Mesendoderm (in vitro differentiated cells): ENCODE measurements at places on chromosomes 3 and 15.

DNA sequence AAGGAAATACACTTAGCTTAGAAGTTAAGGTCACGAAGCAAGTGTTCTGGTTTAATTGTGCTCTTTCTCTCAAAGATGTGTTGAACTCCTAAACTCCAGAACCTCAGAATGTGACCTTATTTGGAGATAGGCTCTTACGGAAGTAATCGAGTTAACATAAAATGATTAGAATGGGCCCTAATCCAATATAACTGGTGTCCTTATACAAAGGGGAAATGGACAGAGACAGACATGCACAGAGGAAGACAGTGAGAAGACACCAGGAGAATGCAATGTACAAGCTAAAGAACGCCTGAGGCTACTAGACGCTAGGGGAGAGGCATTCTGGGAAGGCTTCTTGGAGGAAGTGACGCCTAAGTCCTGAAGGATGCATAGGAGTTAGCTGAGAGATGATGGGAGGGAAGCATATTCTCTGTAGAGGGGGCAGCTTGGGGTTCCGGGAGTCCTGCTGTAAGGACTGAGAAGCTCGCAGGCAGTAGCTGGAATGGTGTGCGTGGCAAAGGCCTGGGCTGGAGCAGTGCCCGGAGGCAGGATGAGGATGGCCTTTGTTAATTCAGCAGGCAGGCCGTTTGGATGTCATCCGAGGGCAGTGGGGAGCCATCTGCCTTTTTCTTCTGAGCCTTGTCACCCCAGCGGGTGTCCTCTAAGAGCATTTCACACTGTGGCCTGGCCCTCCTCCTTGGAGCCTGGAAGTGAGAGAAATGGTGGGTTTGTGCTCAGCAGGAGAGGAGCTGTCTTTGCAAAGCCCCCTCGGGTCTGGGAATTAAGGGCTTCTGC lies 513.4 kb downstream of the SHQ1 start:
- DNase-seq: peak; percentile 97

DNA sequence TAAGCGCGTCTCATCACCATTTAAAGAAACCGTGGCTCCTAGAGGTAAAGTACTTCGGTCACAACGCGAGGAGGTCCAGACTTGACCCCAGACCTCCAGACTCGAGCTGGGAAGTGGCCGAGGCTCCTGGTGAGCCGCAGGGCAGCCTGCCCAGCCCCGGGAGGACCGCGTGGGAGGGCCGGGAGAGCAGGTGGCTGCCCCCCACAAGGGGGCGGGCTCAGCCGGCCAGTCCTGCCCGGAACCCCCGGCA lies at the start of gene SLC27A2:
TSS of gene SLC27A2 (plus strand) at position 228 of the 250 bp plus-strand sequence. CDS start 232 bp downstream, outside the sequence.
- peak; percentile 56 for DNase-seq

DNA sequence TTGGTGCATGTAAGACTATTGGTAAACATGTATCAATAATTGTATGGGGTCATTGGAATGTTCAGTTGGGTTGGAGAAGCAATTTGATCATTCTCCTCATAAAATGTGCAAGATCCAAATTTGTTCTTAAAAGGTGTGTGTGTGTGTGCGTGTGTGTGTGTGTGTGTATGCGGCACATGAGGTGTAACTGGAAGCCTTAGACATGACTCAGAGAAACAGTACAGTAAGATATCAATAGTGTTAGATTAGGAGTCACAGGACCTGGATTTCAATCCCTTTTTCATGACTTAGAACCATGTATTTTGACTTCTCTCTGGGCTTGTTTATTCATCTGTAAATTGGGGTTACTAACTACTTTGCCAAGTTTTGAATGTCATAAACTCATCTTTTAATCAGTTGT lies 38.3 kb downstream of the RSRC1 start:
- DNase-seq: no peak

DNA sequence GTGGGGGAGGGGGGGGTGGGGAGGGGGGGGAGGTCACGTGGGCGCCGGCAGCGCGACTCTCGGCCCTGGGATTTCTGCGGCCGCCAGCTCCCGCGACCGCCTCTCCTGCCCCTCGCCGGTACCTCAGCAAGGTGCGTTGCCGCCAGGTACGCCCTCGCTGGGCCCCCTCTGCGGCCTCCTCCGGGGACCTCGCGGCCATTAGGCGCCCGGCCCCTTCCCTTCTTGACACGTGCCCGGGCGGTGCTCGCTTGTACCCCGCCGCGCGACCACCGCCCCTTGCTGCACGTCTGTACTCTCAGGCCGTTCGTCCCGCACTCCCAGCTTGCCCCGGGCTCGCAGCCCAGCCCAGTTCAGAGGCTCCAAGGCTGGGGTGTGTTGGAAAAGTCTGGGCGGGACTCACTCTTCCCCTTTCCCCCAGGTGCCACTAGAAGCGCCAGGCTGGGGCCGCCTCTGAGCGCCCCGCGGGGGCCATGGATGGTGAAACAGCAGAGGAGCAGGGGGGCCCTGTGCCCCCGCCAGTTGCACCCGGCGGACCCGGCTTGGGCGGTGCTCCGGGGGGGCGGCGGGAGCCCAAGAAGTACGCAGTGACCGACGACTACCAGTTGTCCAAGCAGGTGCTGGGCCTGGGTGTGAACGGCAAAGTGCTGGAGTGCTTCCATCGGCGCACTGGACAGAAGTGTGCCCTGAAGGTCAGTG lies at the start of gene MAPKAPK3:
TSS of gene MAPKAPK3 (plus strand) at position 56 of the 696 bp plus-strand sequence. CDS start at position 471, 415 bp downstream.
- no peak for DNase-seq

DNA sequence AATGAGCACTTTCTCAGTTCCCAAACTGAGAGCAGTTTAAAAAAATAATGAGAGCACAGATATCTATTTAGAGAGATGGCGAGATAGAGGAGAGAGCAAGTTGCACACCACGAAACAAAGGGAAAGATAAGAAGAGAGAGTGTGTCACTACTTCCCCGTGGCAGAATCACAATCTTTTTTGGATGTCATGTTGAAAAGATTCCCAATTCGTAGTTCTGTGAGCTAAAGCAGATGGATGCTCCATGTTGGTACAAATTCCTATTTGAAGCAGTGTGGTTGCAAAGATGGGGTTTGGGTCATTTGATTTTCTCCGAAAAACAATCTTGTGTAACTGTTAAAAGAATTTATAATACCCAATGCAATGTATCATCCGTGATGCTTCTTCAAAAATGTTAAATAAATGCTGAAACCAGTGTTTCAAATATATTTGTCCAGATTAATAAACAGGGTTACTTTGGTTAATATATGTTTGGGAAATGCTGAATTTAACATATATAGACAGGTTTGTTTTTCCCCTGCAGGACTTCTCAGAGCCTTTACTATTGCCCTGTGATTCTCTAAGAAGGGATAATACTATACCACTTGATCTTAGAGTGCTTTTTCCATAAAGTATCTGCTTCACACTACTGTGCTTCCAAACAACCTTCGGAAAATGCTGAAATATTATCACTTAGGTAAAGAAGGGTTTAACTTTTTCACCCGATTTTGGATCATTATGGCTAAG lies 128.5 kb downstream of the MDFIC2 start:
- DNase-seq: no peak

GRCh38 chr3:2711081-2711480 lies 399.1 kb downstream of the IL5RA start:
- DNase-seq: no peak

DNA sequence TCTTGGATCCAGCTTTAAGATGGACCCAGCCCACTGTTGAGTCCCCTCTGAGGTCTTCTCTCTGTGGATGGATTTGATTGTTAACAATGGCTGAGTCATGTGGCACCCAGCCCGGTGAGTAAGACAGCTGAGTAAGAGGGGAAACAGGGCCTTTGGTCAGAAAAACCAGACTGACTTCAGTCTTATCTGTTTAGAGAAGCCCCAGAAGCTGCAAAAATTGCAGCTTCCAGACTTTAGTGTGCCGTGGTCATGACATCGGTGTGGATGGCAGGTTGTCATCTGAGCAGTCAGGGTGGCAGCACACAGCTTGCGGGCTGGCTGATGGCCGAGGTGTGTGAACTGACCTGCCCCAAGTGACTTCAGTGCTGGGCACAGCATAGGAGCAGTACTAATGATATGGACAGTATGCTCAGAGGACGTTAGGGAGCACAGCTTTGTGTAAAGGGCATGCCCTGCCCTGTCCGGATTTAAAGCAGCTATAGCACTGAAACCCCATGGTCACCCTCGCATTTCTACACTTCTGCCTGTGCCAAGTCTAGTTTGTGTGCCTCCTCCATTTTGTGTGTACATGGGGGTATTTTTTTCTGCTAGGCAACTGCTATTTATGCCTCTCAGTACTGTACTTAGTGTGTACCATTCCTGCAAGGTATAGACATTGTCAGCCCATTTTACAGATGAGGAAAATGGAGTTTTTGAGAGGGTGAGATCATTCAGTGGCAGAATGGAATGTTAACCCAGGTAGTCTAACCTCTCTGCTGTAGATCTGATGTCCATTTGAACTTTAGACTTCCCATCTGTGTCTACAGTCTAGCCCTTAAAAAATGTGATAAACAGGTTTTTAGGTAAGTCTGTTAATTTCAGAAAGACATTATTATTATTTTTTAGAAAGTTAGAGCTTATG lies 44.4 kb downstream of the FLNB start:
- DNase-seq: peak; percentile 75

DNA sequence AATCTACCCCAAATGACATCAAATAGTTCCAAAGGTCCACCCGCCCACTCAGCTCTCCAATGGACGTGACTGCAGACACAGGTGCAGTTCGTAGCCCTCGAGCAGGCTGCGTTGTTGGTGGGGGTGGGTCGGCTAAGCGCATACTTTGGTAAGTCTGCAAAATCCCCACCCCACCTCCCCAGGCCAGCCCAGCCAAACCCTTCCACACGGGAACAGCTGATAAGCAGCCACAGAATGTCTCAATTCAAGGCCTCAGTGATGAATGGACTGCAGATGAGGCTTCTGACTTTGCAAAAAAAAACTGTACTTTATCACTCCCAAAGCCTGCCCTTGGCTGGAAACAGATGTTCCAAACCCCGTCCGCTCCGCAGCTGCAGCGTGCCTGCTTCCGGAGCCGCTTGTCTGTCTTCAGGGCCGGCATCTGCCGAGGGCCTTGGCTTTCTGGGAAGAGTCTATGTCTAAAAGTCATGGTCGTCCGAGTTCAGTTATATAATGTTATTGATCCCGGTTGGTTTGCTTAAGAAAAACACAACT lies 38.2 kb downstream of the PCSK6 start:
- no peak for DNase-seq

DNA sequence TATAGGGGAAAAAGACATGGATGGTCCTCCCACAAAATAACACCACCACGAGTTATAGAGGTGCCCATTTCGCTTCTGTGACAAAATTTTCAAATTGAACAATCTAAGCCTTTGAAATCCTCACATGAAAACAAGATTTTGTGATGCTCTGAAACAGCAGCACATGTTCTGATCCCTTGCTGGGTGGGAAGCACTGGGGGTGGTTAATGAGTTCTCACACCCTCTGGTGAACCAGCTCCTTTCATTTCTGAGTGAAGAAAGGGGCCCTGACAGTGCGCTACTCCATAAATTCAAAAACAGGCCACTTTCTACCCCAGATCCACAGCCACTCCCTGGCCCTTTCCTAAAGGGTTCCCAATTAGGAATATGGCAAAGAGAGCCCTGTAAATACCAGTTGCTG lies 129.3 kb downstream of the TNIK start:
- no peak for DNase-seq

DNA sequence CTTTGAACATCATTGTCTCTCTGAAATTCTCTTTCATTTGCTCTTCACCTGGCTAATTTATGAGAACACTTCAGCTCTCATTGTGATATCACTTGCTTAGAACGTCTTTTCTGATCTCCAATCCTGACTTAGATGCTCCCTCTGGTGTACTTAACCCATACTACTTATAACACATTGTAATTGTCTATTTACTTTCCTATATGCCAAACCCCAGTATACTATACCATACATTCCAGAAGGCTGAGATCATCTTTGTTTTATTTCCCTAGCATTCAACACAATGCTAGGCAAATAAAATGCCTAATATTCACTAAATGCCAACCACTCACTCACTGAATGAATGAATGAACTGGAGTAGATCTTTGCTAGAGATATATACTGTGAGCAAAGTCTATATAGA lies 27.0 kb upstream of the PEX5L start:
- peak; percentile 41 for DNase-seq

DNA sequence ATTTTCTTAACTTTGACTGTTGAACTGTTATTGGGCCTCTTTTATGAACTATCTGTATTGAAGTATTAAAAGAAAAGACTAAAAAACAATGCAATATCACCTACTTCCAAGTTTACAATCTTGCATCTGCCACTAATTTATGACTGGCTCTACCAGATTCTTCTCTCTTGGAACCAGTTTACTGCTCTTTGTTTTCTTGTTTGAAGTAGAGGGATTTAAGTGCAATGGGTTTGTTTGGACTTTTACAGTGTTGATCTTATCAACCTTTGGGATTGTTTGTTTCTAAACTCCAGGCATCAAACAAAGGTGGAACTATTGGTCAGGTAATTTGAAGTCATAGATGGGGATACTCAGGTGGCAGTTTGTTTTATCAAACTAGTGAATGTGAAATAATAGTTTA lies 43.0 kb upstream of the MEIS2 start:
- DNase-seq: peak; percentile 41

DNA sequence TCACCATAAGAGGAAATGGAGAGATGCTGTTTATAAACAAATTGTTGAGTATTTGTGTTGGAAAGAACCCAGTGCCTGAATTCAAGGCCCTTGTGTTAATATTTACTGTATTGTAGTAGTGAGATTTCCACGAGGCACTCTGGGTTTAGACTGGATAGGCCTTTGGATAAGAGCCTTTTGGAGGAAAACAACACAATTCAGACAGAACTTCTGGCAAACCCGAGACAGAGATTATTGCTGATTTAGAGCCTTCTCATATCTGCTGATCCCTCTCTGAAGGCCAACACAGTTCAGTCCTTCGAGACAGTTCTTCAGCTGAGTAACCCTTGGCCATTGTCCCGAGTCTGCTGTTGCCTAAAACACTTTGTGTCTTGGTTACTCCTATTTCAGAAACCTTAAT lies 55.7 kb downstream of the LMCD1 start:
- DNase-seq: no peak

GRCh38 chr3:39178553-39178952 lies 13.8 kb downstream of the XIRP1 start:
- DNase-seq: peak; percentile 74

DNA sequence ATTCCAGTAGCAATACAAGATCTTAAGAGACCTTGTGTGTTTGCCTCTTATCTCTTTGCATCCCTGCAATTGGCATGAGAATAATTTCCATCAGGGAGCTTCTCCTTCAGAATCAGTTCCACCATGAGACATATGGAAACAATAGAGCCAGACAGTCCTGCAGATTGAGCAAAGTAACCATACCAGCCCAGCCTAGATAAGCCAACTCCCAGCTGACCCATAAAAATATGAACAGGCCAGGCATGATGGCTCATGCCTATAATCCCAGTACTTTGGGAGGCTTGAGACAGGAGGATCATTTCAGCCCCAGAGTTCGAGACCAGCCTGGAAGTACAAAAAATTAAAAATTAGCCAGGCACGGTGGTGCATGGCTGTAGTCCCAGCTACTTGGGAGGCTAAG lies 12.7 kb downstream of the CNTN3 start:
- no peak for DNase-seq

DNA sequence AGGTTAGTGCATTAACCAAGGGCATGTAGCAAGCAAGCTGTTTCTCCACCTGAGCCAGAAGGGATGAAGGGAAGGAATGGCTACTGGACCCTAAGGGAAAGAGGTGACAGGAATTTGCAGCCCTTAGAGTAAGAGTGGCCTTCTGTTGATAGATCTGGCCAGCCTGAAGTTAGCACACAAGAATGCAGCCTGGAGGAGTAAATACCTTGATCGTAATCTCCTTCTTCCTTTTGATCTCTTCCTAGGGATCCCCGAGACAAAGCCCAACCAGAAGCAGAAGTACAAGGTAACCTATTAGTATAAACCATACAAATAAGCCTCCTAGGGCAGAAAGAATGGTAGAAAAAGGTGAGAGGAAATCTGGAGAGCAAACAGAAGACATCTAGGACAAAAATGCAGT lies 134.6 kb downstream of the ATP8B4 start:
- peak; percentile 97 for DNase-seq

GRCh38 chr15:85327820-85328219 lies 52.6 kb upstream of the AKAP13 start:
- DNase-seq: no peak

GRCh38 chr15:44659056-44659455 lies 4.4 kb downstream of the SPG11 start:
- no peak for DNase-seq
